CD4-positive, CD25-positive, alpha-beta regulatory T cell (primary cell): ENCODE measurements at places on chromosomes 16 and 17. TPM values are rescaled to one million over a fixed set of nuclear protein-coding genes. Genes with fewer than 3 reads are reported as not detected.

Gene PLXDC1
- 12.9 TPM for total RNA-seq

Gene NR1D1
- total RNA-seq: 29.5 TPM

Gene GAST
- not detected for total RNA-seq

Gene SMIM5
- total RNA-seq: 1.6 TPM

Gene CRISPLD2
- 0.54 TPM for total RNA-seq

Gene PCTP
- total RNA-seq: 2.8 TPM

Gene ABCA10
- 2.4 TPM for total RNA-seq

Gene FBXO39
- total RNA-seq: 0.54 TPM

Gene TMC5
- total RNA-seq: not detected

Gene CHST4
- not detected for total RNA-seq

Gene CFAP119
- 1.8 TPM for total RNA-seq

Gene CTRL
- 8.0 TPM for total RNA-seq

Gene CD300LB
- not detected for total RNA-seq

Gene NPW
- not detected for total RNA-seq

Gene OR1A1
- not detected for total RNA-seq

Gene PLA2G10
- not detected for total RNA-seq

Gene KCNJ12
- 0.15 TPM for total RNA-seq

Gene SP2
- 35.0 TPM for total RNA-seq

Gene PRSS53
- total RNA-seq: 8.2 TPM

Gene EPOP
- total RNA-seq: 0.59 TPM

Gene CDK12
- total RNA-seq: 110 TPM

Gene INCA1
- total RNA-seq: not detected
